ENCODE measurements at places on chromosomes 7 and 10.

- no peak for DNase-seq
Observed at GRCh38 chr10:78594559-78595268, 474.1 kb upstream of the ZMIZ1 start.

- DNase-seq: no peak
Observed at GRCh38 chr10:3065622-3066021, 1.7 kb upstream of the PFKP start.

GRCh38 chr7:44110719-44111635 is 6.8 kb downstream of the AEBP1 start:
- DNase-seq: no peak

GRCh38 chr7:131692131-131692960 is 135.9 kb upstream of the PODXL start:
- DNase-seq: peak; percentile 28

- DNase-seq: no peak
Observed at GRCh38 chr7:46168671-46169383, 247.8 kb upstream of the IGFBP3 start.

DNA sequence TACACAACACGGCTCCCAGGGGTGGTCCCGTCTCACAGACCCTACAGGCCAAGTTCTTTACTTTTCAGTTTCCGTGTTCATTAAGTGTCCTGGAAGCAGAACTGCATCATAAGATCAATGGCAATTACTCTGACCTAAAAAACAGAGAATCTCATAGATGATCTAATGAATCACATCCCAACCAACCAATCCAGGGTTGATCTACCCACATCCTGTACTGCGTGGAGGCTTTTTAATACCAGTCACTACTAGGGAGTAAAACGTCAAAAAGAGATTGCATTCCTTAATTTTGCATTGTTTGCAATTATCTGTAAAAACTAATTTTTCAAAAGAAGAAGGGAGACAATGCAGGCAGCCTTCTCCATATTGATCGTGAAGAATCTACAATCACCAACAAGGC is 72.6 kb downstream of the PARD3 start:
- no peak for DNase-seq

DNA sequence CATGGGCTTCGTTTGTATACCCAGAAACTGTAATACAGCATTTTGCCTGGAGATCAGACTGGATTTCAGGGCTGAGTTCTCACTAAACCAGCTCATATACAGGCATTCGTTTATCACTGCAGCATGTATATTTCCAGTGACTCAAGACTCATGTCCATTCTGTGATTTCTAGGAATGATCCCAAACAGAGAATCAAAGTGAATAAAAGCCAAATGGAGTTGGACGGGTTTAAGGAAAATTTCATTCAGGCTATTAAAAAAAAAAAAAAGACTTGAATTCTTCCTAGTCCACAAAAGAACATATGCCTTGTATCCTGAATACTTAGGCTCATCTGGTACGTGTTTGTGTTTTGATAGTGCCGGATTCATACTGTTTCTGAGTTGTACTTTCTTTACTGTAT is 46.8 kb downstream of the TET1 start:
- DNase-seq: no peak

GRCh38 chr10:70359017-70359550 is 23.3 kb downstream of the LRRC20 start:
- no peak for DNase-seq

DNA sequence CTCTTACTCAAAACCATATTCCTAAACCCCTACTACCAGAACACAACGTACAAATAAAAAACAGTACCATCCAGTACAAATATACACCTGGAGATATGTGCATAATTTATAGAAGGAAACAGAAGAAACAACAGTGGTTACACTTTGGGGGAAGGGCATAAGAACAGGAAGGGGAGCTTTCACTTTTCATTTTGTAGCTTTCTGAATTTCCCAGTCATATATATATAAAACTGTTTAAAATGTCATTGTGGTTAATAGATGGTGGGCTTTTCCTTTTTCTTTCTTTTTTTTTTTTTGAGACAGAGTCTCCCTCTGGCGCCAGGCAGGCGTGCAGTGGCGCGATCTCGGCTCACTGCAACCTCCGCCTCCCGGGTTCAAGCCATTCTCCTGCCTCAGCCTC is 47.2 kb downstream of the MALSU1 start:
- DNase-seq: no peak

DNA sequence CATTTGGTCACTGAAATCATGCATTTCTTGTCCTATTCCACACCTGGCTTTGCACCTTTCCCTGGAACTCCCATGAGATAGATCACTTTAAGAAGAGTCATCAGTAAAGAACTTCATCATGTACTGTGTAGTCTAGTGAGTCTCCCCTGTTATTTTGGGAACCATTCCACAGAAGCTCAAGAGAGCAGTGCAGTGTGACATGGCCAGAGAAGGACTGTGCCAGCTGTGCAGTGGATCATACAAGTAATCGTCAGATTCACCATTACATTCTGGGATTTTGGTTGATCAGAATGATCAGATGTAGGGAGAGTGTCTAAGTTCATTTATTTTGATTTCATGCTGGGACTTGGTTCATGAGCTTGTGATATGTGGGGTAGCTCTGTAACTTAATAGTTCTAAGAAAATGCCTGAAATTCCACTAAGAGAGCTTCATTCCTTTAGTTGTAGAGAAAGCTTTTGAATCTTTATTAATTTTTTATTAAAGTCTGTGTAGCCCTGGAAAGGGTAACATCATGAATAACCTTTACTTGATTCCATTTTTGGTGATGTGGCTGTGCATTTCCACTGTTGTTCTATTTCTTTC is 166.8 kb downstream of the SUGCT start:
- DNase-seq: no peak

DNA sequence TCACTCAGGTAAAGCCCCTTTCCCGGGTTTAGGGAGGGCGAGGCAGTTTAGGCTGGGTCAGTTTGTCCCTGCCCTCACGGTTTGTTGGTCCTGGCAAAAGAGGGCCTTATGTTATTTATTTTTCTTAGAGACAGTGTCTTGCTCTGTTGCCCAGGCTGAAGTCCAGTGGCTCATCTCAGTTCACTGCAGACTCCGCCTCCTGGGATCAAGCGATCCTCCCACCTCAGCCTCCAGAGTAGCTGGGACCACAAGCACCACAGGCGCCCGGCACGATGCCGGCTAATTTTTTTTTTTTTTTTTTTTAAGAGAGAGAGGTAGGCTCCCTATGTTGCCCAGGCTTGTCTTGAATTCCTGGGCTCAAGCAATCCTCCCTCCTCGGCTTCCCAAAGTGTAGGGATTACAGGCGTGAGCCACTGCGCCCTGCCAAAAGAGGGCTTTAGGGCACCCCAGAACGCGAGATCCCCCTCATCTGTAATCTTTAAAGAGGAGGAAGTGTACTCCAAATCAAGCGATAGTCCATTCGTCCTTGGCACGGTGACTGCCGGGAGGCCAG is 626 bp upstream of the BMS1 start:
- no peak for DNase-seq

DNA sequence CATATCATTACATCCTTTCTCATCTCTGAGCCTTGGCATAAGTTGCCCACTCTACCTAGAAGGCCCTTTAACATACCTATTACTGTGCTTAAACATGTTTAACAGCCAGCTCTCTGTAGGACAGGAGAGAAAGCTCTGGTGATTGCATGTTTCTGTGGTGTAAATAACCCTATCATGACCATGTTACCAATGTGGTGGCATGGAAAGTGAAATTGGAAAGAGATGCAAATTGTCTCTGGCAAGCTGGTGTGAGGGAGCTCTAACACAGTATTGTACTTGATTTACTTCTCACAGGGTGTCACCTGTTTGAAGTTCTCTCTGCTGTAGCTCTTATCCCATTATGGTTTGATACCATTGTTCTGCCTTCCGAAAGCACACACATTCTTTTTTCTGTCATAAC is 231.8 kb upstream of the DKK1 start:
- DNase-seq: no peak

GRCh38 chr7:115229401-115230105 is 307.7 kb downstream of the MDFIC start:
- DNase-seq: no peak

DNA sequence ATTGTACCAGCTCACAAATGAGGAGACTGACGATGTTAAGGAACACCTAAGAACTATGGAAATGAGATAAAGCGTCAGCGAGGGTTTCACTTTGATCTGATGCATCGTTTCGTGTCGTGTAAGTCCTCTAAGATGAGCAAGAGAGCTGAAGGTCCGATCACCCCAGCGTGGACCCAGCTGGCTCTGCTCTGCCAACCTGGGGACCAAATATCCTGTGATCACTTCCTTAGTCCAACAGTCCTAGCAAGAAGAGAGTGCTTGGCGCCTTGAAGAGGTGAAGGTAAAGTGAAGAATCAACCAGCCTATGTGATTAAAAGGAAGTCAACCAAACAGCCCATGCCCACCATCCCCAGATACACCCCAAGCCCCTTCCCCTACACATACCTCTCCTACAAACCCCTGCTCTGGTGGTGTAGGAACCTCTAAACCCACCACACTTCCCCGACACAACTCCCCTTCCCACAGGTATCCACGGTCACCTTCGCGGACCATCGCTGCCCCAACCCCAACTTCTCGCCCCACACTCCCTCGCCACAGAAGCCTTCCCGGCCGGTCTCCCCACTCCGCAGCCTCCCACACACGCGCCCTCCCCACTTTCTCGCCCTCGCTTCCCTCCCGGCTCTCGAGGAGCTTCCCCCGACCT is 722 bp downstream of the UPF2 start:
- no peak for DNase-seq

DNA sequence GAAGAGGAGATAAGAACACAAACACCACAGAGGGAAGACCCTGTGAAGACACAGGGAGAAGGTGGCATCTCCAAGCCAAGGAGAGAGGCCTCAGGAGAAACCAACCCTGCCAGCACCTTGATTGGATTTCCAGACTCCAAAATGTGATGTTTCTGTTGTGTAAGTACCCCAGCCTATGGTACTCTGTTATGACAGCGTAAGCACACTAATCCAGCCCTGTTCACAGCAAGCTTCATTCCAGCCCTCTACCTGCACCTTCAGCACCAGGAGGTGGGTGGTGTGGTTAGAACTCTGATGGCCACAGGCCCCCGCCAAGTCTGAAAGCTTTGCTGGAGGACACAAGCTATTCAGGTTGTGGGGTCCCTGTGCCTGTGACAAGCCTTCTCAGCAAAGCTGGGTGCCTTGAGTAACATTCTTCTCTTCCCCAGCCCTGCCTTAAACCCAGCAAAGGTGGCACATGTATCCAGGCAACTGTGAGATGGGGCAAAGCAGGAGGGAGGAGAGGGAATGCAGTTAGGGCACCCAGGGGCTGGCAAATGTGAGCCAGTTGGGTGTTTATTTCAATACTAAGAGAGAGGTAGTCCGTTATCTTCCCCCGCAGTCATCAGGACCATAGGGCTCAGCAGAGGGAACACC is 4.5 kb downstream of the VSTM4 start:
- no peak for DNase-seq

- DNase-seq: no peak
Observed at GRCh38 chr10:77144656-77145055, 493.0 kb downstream of the KCNMA1 start.

DNA sequence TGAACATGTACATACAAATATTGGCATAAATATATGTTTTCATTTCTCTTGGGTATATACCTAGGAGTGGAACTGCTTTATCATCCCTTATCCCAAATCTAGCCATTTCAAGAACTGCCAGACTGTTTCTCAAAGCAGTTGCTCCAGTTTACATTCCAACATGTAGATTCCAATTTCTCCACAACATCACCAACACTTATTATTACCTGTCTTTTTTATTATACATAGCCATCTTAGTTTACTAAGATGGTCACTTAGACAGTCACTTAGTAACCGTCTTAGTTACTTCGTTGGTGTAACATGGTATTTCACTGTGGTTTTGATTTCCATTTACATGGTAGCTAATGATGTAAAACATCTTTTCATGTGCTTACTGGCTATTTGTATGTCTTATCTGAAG is 82.7 kb downstream of the ZFAND4 start:
- no peak for DNase-seq

GRCh38 chr10:88147000-88147798 is 283.8 kb downstream of the PTEN start:
- no peak for DNase-seq

DNA sequence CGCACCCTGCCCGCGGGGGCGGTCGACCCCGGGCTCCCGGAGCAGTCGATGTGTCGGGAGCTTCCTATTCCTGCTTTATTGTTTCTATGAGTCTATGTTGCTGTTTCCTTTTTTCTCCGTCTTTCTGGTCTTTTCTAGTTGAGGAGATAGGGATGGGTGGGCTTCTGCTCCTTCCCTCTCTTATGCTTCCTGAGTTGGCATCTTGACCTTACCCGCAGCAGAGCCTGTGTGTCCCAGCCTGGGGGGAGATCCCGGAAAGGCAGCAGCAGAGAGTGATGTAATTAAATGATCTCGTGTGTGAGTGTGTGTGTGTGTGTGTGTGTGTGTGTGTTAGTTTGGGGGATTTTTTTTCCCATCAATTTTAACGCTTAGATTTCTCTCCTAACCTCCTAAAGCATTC is 486 bp upstream of the SORCS1 start:
- DNase-seq: no peak

DNA sequence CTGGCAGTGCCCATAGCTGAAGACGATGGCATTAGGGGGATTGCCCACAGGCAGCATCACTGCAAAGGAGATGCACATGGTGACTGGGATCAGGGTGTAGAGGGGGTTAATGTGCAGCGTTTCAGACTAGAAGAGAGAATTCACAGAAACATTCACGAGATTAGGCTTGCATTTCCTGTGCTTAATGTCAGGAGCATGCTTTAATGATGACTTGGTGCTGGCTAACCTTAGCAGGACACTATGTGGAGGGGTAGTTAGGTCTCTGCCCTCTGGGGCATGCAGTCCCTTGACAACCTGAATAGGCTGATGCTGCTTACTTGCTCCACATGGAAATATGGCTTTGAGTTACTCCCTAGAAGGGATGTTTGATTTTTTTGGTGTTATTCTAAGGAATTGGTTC is 21.8 kb downstream of the STMP1 start:
- no peak for DNase-seq

DNA sequence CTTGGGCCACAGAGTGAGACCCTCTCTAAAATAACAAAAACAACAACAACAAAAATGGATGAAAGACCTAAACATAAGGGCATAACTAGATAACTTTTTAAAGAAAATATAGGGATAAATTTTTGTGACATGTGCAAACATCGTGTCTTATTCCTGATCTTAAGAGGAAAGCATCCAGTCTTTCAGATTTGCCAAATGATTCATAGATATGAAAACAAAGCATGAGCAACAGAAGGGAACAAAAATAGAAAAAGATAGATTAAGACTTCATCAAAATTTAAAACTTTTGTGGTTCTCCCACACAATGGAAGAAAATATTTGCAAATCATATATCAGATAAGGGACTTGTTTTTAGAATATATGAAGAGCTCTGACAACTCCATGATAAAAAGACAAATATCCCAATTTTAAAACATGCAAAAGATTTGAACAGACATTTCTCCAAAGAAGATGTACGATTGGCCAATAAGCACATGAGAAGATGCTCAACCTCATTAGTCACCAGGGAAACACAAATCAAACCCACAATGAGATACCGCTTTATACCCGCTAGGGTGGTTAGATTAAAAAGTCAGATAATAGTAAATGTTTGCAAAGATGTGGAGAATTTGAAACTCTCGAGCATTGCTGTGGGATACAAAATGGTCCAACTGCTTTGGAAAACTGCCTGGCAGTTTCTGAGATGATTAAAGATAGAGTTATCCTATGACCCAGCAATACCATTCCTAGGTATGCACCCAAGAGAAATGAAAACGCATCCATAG is 20.3 kb downstream of the PPIF start:
- DNase-seq: no peak

Measured in nucleus accumbens (tissue), 56 donors.